ENCODE measurements at places on chromosomes 4 and X. TPM values are rescaled to one million over a fixed set of nuclear protein-coding genes. Genes with fewer than 3 reads are reported as not detected.

Gene TREX2
- total RNA-seq, result 2.1 TPM

DNA sequence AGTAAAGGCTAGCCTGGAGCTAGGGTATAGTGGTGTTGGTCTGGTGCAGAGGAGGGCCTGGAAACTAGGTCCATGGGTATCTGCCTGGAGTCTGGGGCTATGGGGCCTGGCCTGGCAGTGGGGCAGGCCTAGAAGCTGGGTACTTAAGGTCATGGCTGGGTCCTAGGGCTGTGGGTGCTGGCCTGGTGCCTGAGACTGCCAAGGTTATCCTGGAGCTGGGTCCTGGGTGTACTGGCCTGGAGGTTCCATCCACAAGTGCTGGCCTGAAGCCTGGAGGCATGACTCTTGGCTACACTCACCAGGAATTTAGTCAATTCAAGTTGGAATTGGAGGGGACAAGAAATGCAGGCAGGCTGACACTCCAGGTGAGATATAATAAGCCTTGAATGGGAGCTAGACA, 108.4 kb upstream of the ZCCHC13 start:
- DNase-seq, result no peak

- no peak for DNase-seq
Measured at GRCh38 chrX:65846974-65847373, 179.5 kb downstream of the MSN start.

Gene BMPR1B
- total RNA-seq, result 5.3 TPM

GRCh38 chrX:130594453-130594916, 192.7 kb downstream of the RBMX2 start:
- DNase-seq, result no peak

GRCh38 chr4:48315728-48316630, 25.4 kb upstream of the SLAIN2 start:
- DNase-seq, result no peak

- no peak for DNase-seq
Measured at GRCh38 chr4:79163981-79164490, 161.8 kb downstream of the NAA11 start.

Gene BMX
- 1.4 TPM for total RNA-seq

Gene EFNB1
- total RNA-seq, result 59.8 TPM

Gene AKAP4
- not detected for total RNA-seq

Gene PCSK1N
- total RNA-seq, result 4.5 TPM

- no peak for DNase-seq
Measured at GRCh38 chr4:105210916-105211315, 64.2 kb downstream of the TET2 start.

Gene HTR2C
- 0.75 TPM for total RNA-seq

GRCh38 chr4:100880011-100880410, 362.2 kb upstream of the EMCN start:
- no peak for DNase-seq

Gene MAGEA11
- total RNA-seq, result 0.10 TPM

DNA sequence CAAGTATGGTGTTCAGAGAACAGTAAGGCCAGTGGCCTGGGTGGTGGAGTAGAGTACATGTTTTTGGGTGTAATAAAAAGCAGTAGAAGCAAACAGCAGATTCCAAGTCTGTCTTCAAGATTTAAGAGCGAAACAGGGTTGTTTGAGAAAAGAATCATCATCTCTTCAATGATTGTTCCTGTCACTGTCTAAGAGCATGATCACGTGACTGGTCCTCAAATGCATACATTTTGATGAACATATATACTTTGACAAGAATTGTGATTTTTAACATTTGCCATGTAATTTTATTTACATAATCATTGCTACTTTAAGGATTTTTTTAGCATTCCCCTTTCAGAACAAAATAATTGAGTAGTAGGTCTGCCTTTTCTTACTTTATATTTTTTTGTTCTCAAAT, 252.6 kb upstream of the GPR101 start:
- no peak for DNase-seq

DNA sequence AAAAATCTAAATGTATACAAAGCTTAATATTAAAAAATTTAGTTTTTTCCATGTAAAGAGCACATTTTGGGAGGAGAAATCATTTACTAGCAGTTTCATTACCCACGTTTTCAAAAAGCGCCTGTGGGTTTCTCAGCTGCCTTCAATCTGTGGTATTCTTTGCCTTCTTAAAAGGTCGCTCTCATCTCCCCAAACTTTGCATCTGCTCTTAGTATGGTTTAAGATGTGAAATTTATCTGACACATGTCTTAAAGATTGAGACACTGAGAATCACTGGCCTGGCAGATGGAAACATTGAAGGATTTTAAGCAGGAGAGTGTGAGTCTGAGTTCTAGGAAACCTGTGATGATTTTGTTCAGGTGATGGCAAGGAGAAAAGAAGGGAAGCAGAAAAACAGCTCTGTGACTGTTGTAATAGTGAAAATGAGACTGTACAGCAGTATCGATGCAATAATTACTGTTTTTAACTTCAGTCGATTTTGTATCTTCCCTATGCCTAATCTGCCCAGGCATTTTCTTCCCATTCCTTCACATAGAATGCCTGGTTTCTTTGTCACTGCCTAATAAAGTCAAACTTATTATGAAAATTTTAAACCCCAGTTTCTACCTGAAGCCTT, 75.9 kb downstream of the PAQR3 start:
- no peak for DNase-seq

DNA sequence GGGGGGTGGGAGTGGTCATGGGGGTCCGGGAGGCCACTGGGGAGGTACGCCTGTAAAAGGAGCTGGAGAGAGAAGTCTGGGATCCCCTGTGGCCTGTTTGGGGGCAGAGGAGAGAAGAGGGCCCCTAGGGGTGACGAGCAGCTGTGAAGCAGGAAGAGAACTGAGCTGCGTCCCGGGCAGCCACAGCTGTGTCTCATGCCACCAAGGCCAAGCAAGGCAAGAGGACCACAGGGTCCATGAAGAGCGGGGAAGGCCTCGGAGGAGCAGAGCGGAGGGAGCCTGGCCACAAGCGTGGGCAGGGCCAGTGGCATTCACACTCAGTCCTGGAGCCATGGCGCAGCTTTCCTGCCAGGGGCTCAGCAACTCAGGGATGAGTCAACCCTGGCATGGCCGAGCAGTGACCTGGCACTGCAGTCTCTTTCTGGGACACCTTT, 13.6 kb upstream of the NAT8L start:
- DNase-seq, result no peak

DNA sequence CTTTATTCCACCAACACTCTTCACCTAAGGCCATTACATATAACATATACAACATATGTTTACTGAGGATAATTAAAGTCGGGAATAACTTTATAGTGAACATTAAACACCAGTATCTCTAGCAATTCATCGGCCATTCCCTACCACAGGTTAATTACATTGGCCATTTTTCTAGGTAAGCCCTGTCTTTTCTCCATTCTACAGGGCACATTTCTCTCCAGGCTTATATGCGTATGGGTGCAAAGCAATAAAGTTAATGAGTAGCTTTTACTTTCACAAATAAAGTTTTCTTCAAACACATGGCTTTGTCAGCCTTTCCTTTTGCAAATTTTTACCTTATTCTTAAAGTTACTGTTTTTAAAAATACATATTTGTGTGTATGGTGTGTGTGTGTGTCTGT, 111.9 kb upstream of the IQCM start:
- no peak for DNase-seq

DNA sequence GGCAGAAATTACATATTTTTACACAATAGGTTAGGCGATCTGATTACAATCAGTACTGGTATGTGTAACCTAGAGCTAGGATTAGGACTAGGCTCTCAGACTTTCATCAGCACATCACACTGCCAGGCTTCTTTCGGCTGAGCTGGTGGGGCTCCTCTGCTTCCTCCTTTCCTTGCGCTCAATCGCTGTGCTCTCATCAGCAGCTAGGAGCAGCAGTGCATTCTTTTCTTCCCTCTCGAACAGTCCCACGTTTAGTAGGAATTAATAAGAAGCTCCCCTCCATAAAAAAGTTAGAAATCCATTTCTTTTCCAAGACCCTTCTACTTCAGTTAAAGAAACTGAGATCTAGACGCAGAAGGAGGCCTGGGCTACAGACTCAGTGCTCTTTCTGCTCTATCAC, 350.4 kb downstream of the SPRY1 start:
- no peak for DNase-seq

DNA sequence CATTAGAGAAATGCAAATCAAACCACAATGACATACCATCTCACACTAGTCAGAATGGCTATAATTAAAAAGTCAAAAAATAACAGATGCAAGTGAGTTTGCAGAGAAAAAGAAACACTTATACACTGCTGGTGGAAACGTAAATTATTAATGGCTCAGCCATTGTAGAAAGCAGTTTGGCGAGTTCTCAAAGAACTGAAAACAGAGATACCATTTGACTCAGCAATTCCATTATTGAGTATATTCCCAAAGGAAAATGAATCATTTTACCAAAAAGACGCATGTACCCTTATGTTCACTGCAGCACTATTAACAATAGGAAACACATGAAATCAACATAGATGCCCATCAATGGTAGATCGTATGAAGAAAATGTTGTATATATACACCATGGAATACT, 75.0 kb downstream of the NAA11 start:
- no peak for DNase-seq

GRCh38 chr4:150302553-150302952, 224.3 kb downstream of the DCLK2 start:
- no peak for DNase-seq

Gene MAGEB2
- total RNA-seq, result not detected

GRCh38 chr4:182483685-182484084, 240.5 kb downstream of the TENM3 start:
- DNase-seq, result no peak

Gene C4orf50
- total RNA-seq, result 0.05 TPM

DNA sequence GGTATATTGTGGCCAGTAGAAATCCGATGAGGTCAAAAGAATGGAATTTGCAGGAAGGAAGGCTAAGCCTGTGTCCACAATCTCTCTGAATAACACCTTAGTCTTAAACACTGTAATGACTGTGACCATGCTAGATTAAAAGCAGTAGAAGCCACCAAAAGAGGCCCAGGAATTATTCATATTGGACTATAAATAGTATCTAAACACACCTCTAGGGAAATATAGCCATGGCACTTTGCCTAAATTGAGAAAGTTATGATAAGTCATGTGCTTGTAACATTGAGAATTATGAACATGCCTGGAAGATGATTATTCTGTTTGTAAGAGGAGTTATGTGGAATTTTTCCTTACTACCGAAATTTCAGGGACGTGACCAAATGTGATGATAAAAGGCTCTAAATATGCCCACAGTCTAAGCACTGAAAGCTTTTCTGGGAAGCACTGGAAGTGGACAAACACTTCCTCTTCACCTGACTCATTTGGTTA, 298.5 kb downstream of the KCTD8 start:
- no peak for DNase-seq

- no peak for DNase-seq
Measured at GRCh38 chr4:71130827-71131603, 137.6 kb downstream of the DCK start.

DNA sequence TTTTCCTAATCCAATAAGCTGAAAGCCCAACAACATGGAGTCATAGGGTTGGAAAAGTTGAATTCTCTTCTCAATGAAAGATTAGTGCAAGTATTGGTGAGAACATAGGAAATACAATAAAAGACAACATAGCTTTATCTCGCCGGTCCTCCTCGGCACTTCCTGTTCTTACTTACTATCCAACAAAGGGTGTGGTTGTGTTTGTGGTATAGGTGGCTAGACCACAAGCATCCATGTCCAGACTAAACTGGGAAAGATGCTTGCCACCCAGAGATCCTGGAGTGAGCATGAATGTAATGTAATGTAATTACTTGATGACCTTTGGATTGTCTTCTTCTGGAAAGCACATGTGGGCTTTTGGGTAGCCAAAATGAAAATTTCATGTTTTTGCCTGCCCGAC, 223.8 kb downstream of the CPE start:
- DNase-seq, result no peak

Gene AWAT2
- not detected for total RNA-seq

DNA sequence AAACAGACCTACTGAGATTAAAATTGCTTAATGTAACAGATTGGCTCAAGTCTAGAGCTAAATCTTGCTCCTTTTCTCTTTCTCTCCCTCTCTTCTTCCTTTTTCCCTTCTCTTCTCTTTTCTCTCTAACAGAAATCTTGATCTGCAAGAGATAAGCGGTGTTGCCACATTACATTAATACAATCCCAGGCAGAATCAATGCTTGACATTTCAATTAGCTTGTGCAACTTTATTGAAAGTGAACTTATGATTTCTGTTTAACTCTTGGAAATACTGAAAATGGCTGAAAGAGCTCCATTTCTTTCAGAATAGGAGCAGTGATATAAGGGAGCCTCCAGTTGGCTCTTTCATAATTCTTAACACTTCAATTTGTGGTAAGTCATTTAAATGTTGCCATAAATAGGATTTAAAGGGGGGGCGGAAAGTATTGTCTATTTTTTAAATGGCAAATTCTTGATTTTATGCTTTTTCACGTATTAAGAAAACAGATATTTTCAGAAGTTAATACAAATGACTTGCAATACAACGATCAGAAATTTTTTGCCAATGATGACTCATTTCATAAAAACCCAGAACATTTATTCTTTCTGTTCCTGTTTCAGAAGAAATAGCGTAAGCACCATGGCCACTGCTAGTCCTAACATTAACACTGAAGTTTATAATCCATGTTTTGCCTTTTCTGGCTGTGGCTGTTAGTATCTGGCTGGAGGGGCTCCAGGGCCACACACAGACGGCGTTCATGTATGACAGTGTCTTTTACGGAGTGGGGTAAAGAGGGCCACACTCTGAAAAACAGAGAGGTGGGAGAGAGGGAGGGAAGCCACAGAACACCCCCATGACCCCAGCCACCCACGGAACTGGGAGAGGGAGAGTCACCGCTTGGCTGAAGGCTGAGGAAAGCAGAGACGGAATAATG, 115.7 kb upstream of the FAT1 start:
- DNase-seq, result no peak
